GOT3 (cell line): ENCODE measurements at places on chromosomes 1 and 21.

DNA sequence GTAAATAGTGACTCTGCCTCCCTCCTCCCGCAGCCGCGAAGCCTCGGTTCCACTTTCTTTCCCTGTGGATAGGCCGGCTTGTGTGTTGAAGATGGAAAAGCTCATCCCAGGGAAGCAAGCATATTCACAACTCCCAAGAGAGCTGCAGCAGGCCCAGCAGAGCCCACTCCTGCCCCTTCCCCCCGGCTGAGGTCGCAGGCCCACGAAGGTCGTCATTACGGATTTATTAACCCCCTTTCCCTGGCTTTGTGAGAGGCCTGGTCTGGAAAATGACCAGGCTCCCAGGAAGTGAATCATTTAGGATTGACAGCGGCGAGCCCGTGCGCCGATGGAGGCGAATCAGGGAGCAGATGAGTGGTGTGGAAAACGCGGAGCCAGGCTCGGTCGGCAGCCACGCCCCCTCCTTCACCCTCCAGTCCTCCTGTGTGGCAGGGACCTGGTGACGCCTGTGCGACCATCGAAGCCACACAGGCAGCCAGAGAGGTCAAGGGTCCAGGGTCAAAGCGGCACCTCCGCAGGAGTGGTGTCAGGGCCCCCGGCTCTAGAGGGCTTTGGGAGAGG is 93.4 kb downstream of the PRDM16 start:
- DNase-seq = no peak

DNA sequence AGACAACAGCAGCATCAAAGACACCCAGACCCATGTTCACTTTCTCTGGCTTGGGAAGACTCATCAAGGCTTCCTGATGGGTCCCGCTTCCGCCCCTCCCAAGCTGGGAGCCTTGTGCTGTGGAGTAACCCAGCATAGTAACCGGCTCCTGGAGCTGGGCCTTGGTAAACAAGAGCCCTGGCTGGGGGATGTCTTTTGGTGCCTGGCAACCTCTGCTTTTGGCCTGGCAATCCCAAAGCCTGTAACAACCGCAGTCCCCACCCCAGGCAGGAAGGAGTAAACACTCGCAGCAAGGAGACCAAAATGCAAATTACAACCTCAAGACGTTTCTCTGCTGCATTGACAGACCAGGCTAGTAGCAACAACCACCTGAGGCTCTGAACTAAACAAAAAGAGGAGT is 16.9 kb upstream of the THRAP3 start:
- DNase-seq = no peak

GRCh38 chr1:35442734-35443133 is 114.5 kb downstream of the KIAA0319L start:
- no peak for DNase-seq

DNA sequence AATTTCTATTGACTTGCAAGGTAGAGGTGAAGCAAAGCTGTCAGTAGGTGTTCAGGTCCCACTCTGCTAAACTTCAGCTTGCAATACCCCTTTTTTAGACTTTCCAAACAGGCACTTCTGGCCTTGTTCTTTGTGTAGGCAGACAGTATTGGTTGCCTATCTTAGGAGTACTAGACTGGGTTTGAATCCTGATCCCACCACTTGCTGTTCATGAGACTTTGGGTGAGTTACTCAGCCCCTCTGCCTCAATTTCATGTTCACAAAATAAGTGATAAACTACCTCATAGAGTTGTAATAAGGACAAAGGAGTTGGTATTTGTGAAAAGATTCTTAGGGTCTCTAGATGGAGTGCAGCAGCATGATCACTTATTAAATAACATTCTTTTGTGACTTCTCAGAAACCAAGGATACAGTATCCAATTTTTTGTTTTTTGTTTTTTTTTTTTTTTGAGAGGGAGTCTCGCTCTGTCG is 5.2 kb downstream of the RCC1 start:
- DNase-seq = no peak

DNA sequence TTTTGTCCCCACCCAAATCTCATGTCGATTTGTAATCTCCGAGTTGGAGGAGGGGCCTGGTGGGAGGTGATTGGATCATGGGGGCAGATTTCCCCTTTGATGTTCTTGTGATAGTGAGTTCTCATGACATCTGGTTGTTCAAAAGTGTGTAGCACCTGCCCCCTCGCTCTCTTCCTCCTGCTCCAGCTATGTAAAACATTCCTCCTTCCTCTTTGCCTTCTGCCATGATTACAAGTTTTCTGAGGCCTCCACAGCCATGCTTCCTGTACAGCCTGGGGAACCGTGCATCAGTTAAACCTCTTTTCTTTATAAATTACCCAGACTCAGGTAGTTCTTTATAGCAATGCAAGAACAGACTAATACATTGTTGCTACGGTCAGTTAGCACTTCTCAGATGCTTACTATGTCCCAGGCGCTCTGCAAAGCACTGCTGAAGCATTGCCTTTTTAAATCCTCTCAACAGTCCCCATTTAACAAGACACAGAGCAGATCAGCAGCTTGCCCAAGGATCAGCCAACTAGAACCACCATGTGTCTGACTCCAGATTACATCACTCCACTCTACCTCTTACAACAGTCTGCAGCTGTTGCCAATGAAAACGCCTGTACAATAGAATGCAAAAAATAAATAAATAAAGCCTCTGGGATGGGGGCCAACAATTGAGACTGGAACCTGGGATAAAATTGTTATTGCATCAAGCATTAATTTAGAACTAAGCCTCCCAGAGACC is 52.4 kb upstream of the USP1 start:
- no peak for DNase-seq

- DNase-seq = no peak
Measured at GRCh38 chr21:43364851-43365424, 62.0 kb downstream of the SIK1 start.
